BJ (cell line): ENCODE measurements at places on chromosomes 11 and 22.

- no peak for DNase-seq
Observed at GRCh38 chr11:70061734-70062133, 16.4 kb upstream of the ANO1 start.

GRCh38 chr11:111365722-111366559, 13.1 kb downstream of the POU2AF1 start:
- no peak for DNase-seq

DNA sequence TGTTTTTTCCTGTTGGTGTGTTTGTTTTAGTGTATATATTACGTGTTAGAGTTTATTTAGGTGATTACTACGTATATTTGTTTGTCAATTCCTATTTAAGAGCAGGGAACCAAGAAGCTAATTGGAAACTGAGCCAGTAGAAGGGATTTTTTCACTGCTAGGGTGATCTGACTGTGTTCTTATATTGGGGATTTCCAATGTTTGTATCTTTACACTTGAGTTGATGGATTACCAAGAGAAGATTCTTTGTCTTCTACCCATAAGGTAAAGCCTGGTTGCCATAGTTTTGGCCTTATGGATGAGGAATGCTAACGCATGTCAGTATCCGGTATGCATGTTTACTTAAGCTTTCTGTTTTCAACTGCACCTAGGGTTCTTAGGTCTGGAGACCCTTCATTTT, 35.6 kb downstream of the SIK2 start:
- DNase-seq, result no peak

DNA sequence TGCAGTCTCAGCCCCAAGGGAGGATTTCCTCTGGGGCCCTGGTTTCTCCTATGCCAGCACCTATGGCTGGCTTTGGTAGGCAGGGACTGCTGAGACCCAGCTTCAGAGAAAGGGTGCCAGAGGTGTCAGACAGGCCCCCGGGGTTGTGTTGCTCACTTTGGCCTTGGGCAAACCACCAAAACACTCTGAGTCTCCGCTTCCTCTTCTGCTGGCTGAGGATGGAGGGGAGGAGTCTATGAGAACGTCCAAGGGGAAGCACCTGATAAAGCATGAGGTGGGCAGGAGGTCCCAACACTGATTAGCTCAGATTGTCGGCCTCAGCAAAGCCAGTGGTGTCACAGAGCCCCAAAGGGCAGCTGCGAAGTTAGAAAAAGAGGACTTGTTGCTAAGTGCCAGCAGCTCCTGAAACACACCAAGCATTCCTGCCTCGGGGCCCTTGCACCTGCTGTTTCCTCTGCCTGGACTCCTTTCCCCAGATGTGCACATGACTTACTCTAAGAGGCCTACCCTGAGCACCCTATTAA, 10.5 kb downstream of the SMTNL1 start:
- DNase-seq, result no peak

GRCh38 chr11:107501713-107502112, 44.1 kb upstream of the CWF19L2 start:
- no peak for DNase-seq

DNA sequence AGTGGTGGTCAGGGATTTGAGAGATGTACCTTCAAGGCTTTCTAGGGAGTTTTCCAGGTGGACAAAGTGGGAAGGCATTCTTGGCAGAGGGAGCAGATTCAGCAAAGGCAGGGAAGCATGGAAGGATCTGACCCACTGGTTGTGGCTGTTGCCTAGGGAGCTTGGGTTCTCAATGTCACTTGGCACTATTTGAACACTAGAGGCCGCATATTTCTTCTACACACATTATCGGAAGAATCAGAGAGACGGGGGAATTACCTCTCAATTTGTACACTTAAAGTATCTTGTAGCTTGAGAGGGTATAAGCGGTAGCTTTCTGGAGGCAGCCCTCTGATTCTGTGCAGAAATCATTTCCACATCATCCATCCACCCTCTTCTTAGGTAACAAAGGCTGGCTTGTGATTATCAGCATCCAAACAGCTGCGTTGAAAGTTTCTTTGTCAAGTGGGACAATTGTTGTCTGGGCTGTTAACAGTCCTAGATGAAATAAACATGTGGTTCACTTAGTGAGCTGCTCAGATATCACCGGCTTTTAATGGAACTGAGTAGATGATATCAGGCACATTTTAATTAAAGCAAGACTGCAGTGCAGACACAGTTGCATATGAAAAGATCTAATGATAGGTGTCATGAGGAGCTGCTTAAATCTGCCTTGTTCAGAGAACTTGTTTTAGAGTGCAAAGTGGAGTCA, 2.6 kb downstream of the NELL1 start:
- no peak for DNase-seq

- no peak for DNase-seq
Observed at GRCh38 chr11:63574856-63575602, 11.8 kb upstream of the PLAAT2 start.

- peak; percentile 80 for DNase-seq
Observed at GRCh38 chr11:65555693-65556231, 2.4 kb downstream of the LTBP3 start.

- DNase-seq, result no peak
Observed at GRCh38 chr11:21321530-21321929, 652.1 kb downstream of the NELL1 start.

- DNase-seq, result no peak
Observed at GRCh38 chr11:129881570-129882170, 13.7 kb downstream of the NFRKB start.

DNA sequence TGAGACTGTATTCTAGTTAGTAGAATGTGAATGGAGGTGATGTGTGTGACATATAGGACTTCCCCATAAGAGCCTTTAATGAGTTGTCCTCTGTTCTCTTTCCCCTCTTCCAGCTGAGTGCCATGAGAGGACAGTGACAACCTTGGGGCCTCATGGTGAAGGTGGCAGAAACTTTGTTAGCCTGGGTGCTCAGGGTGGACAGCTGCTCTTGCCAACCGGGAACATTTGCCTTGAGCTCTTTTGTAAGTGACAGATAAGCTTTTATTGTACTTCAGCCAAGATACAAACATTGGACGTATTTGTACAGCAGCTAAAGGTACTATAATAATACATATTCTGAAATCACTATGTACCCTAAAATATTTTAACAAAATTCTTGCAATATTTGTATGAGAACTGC, 33.0 kb upstream of the PLET1 start:
- DNase-seq, result no peak

GRCh38 chr22:45453764-45454163, 40.3 kb downstream of the RIBC2 start:
- no peak for DNase-seq

- DNase-seq, result no peak
Observed at GRCh38 chr11:112801025-112801816, 160.0 kb upstream of the NCAM1 start.

DNA sequence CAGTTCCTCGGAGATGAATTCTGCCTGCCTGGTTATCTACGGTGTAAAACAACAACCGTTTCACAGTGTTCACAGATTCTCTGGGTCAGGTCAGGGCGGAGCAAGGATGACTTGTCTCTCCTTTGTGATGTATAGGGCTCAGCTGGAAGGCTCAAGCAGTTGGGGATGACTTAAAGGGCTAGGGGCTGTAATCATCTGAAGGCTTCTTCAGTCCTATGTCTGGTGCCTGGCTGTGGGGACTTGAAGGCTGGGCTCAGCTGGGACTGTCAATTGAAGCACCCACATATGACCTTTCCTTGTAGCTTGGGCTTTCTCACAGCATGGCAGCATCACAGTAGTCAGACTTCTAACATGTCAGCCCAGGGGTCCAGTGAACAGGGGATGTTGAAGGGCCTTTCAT, 29.3 kb downstream of the EIF3F start:
- DNase-seq, result no peak

DNA sequence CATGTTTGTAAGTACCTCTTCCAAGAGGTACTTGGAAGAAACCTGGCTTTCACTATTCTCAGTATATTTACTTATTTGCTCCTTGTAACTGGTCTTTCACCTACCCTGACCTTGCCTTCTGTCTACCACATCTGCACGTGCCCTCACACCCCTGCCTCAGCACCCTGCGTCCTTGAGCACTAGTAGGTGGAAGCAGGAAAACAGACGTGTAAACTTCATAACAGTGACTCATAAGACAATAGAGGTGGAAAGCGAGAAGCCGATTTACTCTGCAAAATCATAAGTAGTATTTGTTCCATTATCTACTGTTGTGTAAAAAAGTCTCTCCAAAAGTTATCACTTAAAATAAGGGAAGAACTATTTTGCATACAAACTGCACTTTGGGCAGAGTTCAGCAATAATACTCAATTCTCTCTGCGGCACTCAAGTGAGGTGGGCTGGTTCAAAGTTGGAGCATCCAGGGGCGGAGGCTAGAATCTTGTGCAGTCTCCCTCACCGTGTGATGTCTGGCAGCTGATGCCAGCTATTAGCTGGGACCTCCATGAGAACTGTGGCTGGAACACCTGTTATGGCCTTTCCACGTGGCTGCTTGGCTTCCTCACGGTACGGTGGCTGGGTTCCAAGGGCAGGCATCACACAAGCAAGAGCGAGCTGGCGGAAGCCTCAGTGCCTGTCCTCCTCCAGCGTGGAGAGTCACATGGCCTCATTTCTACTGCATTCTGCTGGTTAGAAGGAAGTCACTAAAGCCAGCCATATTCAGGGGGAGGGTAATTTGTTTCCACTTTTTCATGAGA, 30.4 kb downstream of the PACS1 start:
- DNase-seq, result no peak

DNA sequence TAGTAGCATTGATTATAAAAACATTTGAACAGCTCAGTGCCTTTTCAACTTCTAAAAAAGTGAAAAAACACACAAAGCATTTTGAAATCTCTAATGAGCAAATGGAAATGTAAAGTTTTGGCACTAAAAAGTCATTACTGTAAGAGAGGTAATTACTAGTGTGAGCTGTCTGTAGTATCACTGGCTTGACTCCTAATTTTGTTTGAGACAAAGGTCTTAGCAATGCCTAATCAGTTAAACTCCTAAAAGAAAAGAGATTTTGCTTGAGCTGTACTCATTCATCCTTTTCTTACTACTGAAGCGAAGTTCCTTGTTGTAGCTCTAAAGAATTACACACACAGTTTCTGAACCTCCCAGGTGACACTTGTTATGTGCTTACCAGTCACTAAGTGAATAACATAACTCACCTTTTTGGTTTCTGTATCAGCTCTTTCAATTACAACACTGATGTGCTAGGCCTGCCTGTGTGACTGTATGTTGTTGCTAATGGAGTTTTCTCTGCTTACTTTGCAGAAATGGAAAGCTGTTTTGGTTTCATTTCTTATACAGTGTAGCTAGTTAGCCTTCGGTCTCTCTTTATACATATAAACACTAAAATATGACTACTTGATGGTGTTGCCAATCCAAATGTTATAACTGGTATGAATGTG, 924.4 kb upstream of the TENM4 start:
- no peak for DNase-seq

DNA sequence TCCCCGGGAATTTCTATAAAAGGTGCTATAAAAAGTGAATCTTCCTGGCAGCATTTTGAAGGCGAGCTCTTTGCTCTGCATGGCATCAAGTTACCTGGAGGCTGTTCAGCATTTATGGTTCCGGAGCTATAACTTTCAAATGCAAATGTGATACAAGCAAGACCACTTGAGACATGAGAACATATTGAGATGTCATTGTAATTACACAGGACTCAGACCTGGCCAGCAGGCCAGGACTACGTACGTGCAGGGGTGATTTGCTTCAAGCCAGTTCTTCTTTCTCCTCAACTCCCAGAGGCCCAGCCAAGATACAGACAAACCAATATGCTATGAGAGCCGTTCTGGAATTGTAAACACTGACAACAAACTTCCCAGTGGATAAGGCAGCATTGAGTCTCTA, 227.4 kb upstream of the FAT3 start:
- DNase-seq, result no peak
